Epithelial cell of proximal tubule (primary cell): ENCODE measurements at places on chromosomes 16 and 17.

DNA sequence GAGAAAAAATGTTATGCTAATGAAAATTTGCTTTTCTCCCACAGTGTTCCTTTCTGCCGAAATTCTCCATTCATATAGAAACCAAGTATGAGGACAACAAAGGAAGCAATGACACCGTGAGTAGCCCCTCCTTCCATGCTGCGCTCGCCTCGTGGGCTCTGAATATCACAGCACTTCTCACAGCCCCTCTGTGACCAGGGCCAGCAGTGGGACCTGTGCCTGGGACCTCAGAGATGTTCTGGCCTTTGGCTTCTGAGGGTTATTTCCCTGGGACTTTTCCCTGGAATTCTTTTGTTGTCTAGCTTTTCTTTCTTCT is 139.6 kb upstream of the NOL11 start:
- DNase-seq, result no peak

DNA sequence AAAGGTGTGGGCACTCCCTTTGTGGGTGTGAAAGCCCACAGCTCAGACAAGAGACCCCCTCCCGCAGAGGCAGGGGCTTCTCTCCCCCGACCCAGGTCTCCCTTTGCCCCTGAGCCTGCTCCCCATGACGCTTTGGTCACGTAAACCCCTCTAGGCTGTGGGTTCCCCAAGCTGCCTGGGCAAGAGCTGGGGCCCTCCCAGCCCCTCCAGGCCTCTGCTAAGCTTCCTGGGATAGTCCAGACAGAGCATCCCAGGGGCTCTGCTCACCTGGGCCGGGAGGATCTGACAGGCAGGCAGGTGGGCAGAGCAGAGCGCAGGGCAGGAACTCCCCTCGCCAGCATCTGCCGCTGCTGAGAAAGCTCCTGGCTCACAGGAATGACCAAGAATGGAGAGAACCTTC is 177.3 kb downstream of the BANP start:
- no peak for DNase-seq

GRCh38 chr16:3183445-3184139 is 4.4 kb upstream of the OR1F1 start:
- DNase-seq, result no peak

GRCh38 chr17:32277284-32277683 is 11.7 kb downstream of the RHBDL3 start:
- DNase-seq, result no peak
